ENCODE measurements at places on chromosomes 12 and 14.
A peak's percentile ranks its signal among the peaks of the same experiment; 100 is the strongest.

DNA sequence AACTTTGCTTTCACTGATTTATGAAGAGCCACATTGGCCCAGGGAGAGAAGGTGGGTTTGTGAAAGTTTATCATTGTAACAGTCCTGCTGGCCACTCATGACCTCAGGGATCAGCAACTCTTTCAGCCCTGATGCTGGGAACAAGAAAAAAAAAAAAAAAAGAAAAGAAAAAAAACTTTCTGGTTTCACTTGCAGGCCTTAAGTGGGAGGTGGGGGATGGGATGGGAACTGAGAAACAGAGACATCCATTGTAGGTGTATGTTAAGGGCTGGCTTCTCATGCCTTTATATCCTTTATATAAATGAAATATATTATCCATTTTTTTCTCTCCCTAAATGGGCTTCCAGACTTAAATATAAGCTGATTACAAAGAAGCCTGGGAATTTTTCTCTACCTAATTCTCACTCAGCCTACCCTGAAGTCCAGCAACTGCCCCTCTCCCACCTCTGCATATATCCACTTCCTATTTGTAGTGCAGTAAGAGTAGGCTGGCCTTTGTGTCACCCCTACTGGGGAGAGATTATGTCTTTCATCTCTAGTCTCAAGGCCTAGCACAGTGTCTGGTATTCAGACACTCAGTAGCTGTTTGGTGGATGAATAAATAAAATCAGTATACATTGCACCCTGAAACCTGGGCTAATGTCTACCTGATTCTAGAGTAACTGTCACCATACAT, 187.1 kb downstream of the KICS2 start:
- no peak for DNase-seq

DNA sequence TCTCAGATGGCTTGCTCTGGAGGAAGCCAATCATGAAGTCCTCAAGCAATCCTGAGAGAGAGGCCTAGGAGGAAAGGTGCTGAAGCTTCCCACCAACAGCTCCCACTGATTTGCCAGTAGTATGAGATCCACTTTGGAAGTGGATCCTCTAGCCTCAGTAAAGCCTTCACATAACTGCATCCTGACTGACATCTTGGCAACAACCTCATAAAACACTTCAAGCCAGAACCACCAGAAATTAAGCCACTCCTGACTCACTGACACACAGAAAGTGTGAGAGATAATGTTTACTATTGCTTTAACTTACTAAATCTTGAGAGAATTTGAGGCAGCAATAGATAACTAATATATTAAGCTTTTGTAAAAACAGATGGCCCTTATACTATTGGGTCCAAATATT, 11.7 kb upstream of the TMX1 start:
- no peak for DNase-seq

DNA sequence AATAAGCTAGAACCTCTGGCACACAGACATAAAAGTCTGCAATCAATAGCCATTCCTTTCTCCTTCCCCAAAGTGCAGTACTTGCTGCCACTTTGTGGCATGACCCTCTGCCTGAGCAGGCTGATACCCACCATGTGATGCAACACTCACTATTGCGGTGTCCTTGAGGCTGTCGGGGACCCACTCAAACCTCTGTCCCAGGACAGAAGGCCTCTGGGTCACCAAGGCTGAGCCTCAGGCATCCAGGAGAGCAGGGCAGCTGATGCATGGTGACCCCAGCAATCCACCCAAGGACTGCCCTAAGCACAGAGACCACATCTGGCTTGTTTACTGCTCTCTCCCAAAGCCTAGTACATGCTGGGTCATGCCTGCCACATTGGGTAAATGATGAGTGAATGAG, 114.2 kb downstream of the DPF3 start:
- DNase-seq, result no peak

DNA sequence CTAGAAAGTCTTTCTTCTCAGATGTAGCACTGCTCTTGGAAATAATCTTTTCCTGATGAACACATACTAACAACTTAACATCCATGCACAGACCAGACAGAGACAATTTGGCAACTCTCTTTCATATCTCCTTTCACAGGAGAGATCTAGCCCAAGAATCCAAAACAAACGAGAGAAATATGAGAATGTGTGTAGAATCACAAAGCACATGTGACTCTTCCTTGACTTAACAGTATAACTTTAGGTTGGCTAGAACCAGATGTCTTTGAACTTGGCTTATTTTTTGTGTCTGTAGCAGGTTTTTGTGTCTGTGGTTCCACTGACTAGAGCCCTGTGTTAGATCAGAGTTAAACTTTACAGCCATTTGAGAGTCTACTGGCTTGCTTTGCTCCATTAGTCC, 114.2 kb downstream of the STXBP6 start:
- no peak for DNase-seq

DNA sequence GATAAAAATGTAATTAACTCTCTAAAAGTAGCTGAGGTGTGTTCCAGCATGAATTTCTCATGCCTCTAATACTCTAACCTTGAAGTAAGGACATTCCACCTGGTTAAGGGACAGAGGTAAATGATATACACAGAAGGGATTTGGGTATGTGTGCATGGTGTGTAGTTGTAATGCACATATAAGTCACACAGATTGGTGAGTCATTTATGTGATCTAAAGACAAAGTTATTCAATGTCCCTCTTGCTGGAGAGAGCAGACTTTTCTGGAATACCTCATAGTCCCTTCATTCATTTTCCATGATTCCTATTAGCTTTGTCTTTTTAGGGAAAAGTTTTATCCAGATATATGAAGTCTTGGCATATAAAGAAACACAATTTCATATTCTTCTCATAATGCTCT, 234.9 kb downstream of the SNAPC1 start:
- no peak for DNase-seq

DNA sequence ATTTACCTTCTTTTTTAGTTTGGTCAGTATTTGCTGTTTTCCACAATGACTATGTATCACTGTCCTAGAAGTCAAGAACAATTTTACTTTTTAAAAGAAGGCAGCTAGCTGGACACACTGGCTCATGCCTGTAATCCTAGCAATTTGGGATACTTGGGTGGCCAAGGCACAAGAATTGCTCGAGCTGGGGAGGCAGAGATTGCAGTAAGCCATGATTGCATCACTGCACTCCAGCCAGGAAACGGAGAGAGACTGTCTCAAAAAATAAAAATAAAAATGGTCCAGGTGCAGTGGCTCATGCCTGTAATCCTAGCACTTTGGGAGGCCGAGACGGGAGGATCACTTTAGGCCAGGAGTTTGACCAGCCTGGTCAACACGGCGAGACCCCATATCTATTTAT, 28.3 kb downstream of the MDM1 start:
- DNase-seq, result no peak

GRCh38 chr12:51246254-51246853, 7.7 kb downstream of the DAZAP2 start:
- no peak for DNase-seq

DNA sequence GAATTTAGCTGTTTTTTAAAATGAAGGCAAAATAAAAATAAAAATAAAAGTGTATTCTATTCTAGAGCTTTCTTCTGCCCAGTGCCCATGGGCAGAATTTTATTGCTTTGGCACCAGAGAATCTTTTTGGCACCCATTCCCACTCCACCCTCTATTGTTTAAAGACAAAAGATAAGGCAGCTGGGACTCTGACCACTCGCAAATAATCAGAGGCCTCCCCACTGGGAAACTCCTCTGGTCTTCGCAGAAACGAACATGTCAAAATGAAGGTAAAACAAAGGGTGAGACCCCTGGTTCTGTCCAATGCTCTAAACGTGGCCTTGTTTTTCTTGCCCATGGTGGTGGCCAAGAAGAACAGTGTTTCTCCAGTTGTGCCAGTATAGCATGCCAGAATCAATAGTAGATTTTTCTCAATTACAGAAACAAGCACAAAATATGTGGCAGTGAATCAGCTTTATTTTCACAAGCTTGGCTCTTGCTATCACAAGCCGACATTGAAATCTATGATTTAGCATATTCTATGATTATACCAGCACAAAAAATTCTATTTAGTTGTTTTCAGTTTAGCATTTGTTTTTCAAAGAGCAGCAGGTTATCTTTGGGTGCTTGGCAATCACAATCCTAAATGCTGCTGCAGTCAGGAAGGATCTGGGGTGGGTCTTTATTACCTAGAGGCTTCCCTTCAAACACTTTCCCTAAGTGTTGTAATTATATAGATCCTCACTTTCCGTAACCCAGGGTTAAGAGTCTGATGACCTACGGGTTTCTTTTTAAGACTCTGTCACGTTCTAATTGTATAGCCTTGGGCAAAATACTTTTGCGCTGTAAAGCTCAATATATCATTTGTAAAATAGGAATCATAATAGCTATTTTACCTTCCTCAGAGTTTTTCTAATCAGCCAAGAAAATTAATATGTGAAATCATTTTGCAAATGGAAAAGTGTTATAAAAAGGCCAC, 50.5 kb downstream of the KITLG start:
- DNase-seq, result no peak

- peak; percentile 34 for DNase-seq
Measured at GRCh38 chr14:67618617-67619063, 1.1 kb upstream of the ARG2 start.

DNA sequence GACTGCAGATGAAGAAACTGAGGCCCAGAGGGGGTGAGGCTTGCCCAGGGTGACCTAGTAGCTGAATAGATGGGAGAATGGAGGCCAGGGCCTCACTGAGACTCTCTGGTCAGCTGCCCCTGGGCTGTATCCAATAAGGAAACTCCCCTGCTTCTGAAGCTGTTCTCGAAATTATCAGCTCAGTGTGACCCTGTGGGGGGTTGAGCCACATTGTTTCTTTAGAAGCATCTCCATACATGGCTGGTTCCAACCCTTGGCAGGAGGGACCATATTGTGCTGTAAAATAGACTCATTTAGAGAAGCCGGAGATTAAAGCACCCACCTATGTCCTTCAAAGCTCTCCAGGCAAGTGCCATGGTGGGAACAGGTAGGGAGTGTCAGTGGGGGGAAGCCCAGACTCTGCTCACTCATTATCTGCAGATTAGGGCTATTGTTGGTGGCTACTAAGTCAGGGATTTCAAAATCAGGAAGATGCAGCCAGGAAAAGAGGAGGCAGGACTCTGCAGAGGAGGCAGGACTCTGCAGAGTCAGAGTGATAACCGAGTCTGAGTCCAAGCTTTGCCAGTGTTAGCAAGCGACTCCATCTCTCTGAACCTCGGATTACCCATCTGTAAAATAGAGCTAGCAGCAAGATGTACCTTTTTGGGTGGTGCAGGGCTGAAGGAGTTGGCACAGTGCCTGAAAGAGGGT, 3.5 kb downstream of the SERPINA5 start:
- no peak for DNase-seq

DNA sequence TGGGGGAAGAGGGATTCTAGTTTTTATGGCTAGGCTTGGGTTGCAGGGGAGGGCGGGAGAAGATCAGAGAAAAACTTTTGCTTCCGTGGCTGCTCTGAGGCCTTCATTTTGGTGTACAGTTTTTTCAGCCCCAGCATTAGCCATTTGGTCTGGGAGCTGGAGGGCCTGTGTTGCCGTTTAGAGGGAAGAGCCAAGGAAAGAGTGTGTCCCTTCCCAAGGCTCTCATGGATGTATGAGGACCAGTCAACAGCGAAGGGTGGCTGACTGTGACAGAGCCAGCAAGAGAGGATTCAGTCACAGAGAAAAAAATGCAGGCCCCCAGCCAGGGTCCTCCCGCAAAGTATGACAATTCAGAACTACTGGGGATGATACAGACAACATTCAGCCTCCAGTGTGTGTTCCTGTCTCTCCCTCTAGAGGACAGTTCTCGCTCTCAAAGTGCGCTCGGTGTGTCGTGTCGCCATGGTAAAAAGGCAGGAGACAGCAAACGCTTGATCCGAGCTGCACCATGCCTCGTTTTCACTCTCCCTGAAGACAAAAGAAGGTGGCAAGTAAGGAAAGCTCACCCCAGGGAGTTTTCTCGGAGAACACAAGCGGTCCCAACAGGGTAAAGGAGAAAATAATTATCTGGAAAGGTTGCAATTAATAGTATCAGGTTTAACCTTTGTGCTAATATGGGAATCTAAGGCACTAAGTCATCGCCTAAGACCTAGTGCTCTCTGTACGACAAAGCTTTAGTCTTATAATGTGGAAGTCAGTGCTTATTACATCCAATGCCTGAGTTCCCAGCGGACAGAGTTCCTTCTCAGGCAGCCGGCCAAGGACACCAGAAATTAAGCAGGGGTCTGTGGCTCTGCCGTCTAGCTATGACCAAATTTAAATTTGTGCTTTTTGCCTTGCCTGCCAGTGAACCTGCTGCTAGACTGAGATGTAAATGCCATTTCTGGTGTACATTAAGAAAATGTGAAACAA, 157.3 kb upstream of the PLXNC1 start:
- DNase-seq, result no peak

GRCh38 chr14:51014086-51014485, 69.8 kb upstream of the PYGL start:
- DNase-seq, result no peak

GRCh38 chr12:49687941-49688340, 19.3 kb downstream of the FMNL3 start:
- DNase-seq, result no peak

DNA sequence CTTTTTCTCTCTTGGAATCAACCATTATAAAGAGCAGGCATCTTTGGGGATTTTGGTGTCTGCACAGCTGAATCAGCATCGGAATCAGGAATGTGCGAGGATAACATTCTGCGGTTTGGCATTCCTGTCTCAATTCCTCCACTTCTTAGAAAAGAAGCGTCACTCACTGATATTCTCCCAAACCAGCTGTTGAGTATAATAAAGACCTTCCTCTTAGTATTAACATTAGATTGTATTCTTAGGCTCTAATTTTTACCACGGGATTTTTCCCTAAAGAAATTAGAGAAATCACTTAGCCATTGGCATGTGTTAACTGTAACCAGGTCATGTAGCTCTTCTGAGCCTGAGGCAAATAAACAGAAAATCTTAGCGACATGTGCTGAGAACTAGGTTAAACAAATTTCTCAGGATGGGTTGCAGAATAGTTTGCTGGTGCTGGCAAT, 128.7 kb downstream of the TMX1 start:
- no peak for DNase-seq

GRCh38 chr12:33427071-33427470, 12.5 kb downstream of the SYT10 start:
- DNase-seq, result no peak

DNA sequence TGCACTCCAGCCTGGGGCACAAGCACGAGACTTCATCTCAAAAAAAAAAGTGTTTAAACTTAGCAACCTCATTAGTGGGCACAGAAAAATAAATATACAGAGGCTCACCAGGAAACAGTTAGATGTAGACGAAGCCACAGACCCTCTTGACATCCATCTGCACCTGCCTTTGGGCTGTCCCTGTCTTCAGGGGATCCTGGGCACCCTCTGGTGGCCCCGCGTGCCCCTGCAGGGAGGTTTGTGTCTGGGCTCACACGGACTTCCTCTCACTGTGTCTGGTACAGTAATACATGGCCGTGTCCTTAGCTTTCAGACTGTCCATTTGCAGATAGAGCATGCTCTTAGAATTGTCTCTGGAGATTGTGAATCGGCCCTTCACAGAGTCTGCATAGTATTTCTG, 916.5 kb downstream of the TMEM121 start:
- DNase-seq, result no peak

GRCh38 chr12:111398530-111398929, 7.2 kb upstream of the SH2B3 start:
- no peak for DNase-seq

Measured in GM12891 (cell line).